ENCODE measurements at places on chromosomes 13 and 19.

GRCh38 chr13:46475541-46475991 lies 77.4 kb upstream of the LRCH1 start:
- no peak for DNase-seq

DNA sequence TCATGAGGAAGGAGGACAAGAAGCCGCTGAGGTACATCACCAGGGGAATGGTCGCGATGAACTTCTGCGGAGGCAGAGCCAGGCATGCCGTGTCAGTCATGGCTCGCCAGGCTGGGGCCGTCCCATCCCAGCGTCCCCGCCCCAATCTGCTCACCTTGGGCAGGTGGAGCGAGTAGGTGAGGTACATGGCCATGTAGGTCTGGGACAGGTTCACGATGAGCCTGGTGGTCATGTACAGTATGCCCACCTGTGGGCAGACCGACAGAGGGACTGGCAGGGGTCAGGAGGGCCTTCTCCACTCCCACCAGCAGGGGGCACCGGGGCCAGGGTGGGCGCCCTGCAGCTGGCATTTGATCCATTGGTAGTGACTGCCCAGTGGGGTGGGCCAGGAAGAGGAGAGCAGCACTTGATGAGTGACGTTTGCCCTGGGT lies 8.3 kb downstream of the TEKTIP1 start:
- peak; percentile 54 for DNase-seq

DNA sequence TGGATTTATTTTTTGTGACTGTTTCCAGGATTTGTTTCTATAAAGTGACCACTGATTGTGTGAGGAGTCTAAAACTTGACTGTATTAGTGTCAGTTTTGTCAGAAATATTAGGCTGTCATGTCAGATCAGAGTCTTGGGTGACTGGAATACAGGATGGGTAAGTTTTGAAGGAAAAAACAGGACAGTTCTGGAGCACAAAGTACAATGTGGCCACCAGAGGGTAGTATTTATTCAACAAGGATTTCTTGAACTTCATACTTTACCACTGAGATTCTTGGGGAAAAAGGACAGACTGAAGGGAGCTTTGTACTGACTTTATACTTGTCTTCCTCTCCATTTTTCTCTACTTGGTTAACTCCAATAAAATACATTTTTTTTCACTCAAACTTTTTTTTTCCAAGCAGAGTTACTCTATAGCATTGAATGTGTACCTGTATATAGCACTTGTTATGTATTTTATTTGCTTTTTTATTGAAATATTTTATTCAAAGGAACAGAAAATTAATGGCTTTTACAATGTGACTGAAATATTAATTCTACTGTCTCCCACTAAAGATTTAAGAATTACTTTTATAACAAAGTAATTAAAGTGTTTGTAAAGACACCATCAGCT lies 51.1 kb downstream of the LMO7 start:
- DNase-seq, result no peak

DNA sequence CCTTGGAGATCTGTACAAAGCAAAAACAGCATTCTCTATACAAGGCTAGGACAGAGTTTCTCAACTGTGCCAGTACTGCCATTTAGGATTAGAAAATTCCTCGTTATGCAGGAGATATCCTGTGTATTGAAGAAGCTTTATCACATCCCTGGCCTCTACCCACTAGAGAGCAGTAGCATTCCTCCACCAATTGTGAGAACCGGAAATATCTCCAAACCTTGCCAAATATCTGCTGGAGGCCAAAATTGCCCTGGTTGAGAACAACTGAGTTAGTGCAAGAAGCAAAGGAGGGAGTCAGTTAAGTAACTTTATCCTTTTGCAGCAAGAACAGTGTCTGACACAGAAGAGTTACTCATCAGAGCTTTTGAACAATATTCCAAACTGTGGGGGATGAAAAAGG lies 16.2 kb upstream of the FREM2 start:
- no peak for DNase-seq

DNA sequence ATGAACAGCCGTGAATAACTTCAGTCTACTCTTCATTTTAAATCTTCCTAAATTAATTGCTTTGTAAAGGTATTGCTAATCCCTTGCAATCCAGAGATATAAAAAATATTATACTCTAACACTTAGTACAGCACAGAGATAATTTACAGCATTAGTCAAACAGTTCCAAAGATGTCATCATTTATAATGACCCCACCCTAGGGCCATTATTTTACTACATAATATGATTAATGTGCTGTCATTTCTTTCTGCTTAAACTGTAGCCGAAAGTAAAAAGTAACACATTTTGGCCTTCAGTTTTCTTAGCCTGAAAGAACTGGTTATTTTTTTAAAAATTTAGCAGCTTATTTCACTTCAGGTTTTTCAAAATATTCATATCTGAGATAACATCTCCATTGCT lies 256.3 kb upstream of the RFC3 start:
- no peak for DNase-seq

GRCh38 chr19:5567970-5568407 lies 236 bp upstream of the TINCR start:
- DNase-seq, result no peak
